ENCODE measurements at places on chromosomes 12 and 14.

DNA sequence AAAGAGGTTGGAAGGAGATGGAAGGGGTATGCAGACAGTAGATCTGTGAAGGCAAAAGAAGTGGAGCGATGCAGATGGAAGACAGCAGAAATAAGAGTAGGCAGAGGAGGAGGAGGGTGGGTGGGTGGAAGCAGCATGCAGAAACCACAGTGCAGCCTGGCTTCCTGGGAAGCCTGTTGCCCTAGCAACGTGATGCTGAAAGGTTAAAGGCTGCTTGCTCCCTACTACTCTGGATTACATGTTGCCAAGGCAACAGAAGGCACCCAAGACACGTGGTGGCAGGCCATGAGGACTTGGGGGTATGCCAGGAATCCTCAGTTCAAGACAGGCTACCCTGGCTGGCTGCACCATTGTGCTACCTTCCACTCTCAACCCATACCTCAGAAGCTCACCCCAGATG, 129.6 kb downstream of the GRIN2B start:
- no peak for DNase-seq

GRCh38 chr12:13194401-13195110, 2.0 kb upstream of the EMP1 start:
- no peak for DNase-seq

GRCh38 chr14:40308240-40308639, 876.0 kb upstream of the FBXO33 start:
- no peak for DNase-seq

GRCh38 chr12:70451528-70451927, 85.4 kb downstream of the KCNMB4 start:
- no peak for DNase-seq

DNA sequence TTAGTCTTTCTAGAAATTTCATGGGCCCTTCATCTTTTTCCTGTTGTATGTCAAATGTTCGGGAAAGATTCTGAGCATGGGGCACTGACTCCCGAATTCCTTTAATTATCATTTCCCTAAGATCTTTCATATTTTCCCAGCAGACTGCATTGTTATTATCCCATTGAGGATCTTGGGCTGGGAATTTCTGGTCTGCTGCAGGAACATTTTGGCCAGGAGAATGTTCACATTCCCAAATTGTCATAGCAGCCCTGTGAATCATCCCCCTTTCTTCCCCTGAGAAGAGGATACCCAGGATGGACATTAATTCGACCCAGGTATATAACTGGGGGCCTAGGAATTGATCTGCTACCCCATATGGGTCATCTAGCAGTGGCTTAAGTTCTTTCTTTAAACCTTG, 112.5 kb downstream of the RIN3 start:
- no peak for DNase-seq

GRCh38 chr12:11954181-11954580, 116.6 kb upstream of the BCL2L14 start:
- no peak for DNase-seq

DNA sequence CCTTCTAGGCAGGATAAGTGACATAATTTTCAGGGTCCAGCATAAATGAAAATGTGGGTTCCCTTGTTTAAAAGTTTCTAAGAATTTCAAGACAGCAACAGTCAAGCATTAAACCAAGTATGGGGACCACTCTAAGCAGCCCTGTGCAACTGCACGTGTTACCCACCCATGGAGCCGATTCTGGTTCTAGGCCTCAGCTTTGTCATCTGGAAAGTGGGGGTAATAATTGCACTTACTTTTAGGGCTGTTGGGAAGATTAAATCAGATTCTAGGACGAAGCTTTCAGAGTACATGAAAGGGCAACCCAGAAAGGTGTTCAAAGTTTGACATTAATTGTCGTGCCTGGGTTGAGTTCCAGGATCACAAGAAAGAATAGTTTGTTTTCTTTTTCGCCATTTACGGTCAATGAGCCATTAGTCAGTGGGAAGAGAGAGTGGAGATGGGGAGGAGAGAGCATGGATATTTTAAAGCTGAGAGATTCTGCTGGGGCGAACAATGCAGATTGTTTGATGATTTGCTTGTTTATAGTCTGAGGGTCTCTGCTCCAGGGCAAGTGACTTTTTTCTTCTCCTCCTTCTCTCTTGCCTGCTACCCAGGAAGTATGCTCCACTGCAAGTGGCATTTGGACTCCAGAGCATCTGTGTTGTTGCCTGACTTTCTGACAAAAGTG, 10.7 kb upstream of the PPFIBP1 start:
- no peak for DNase-seq

DNA sequence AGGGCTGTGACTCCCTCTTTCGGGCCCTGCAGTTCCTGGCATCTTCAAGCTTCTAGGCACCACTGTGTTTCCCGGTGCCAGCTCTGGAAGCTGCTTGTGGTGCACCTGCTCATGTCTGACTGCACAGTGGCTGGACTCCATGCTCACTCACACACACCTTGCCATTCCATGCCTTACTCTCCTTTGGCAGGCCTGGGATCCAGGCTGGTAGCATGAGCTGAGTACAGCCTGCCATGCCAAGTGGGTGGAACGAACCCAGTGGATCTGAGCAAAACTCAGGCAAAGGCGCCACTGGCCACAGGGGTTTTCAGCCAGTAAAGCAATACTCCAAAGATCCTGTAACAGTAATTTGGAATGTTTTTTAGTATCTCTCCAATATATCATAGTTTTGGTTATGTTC, 902.7 kb upstream of the USP15 start:
- no peak for DNase-seq

GRCh38 chr12:108473400-108474055, 41.5 kb upstream of the FICD start:
- DNase-seq: no peak

DNA sequence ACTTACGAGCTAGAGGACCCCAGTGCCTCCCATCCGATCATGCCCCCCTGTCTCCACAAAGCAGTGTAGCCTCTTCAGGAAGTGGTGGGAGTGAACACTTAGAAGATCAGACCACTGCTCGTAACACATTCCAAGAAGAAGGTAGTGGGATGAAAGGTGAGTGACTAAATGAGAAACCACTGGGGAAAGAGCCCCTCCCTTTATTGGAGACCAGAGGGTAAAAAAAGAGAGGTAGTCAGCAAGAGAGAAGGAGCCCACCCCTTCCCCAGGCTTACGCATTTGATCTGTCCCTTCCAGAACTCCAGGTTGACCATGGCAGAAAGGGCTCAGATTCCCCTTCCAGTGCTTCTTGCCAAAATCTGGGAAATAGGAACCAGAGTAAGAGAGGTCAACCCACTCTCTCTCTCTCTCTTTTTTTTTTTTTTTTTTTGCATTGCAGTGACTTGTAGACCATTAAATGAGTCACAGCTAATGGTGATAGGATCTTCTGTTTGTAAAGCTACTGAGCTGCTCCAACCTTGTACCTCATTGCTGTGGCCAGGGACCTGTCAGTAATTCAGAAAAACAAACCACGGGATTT, 165.4 kb downstream of the GCH1 start:
- no peak for DNase-seq

All from stimulated activated CD4-positive, alpha-beta T cell treated with anti-CD3 and anti-CD28 coated beads, Interleukin-2, amount 100 ng/mL, for 24 hours (primary cell).